ENCODE measurements at places on chromosomes 3 and 15.
A peak's percentile ranks its signal among the peaks of the same experiment; 100 is the strongest.

DNA sequence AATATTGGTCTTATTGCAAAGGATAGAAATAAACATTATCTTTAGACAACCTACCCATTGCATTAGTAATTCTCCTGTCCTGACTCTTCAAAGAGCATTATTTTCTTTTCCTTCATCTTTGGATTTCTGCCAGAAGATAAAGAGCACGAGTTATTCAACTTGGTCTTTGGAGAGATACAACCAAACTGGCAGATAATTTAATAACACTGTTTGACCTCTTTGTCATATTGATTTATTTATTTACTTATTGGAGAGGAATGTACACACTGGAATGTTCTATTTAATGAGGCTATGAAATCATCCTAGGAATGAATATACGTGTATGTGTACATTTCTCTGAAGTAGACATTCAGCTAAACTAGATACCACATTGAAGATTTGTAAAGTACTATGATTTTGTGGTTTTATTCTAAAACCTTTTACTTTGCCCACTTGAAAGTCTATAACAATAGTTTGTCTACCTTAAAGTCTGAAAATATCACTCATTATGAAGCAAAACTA, 462.1 kb downstream of the C3orf38 start:
- no peak for DNase-seq

DNA sequence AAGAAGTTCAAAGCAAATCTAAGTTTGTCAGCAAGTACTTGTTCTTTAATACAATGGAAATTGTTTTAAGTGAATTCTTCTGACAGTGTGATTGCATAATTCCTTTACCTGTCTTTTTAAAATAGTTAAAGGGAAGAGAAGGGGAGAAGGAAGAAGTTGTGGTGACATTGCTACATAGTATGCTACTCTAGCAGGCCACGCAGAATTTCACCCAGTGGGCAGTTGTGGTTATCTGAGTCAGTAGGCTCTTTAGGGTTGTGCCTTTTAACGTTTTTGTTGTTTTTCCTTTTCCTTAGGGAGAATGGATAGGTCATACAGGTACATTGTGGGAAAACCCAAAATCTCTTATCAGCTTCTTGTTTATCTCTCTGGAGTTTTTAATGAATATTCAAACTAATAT, 40.4 kb downstream of the KIF15 start:
- no peak for DNase-seq

DNA sequence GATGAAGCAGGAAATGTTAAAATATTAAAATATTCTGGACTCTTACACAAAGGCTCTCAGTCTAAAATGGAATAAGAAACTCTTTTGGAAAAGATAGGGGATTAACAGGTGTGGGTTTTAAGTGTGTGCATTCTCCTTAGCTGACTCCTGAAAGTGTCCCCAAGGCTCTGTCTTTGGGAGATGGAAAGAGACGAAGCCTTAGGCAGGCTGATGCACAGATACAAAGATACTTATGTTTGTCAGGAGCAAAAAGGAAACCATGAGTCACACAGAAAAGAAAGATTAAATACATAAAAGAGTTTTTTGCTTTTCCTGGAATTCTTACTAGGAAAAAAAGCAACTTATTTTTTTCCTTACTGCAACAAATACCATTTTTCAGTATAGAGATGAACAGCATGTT, 23.8 kb upstream of the ABI3BP start:
- no peak for DNase-seq

DNA sequence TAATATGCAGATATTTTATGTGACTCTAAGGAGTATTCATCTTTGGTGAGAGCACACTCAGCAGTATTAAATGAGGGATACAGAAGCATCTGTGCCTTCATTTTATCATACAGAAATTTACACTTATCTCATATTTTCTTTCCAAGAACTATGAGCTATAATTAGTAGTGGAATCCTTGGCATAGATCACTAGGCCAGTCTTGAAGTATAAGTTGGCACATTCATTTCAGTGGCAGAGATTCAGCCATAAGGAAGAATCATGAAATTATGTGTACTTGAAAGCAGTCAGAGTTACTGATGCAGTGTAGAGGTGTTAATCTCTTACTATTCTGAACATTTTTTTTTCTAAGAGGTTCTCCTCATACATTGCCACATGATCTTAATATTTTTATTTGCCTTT, 393.6 kb upstream of the GOLIM4 start:
- no peak for DNase-seq

DNA sequence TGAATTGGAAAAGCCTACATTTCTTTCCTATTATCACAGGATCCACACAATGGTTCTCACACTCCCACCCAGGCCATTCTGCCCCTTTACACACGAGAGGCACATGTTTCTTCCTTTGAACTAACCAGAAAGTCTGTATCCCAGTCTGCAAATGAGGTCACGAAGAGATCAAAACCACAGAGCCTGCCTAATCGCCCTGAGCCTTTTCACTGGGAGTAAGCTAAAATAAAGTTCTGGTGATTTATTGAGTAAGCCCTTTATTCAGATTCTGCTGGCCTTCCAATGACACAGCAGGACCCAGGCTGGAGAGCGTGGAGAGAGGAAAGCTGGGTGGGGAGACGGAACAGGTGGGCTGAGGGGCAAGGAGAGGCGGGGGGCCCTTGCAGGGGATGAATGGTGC, 78.7 kb downstream of the ATP1B3 start:
- no peak for DNase-seq

GRCh38 chr3:140439527-140439926, 238.3 kb upstream of the TRIM42 start:
- DNase-seq: no peak

DNA sequence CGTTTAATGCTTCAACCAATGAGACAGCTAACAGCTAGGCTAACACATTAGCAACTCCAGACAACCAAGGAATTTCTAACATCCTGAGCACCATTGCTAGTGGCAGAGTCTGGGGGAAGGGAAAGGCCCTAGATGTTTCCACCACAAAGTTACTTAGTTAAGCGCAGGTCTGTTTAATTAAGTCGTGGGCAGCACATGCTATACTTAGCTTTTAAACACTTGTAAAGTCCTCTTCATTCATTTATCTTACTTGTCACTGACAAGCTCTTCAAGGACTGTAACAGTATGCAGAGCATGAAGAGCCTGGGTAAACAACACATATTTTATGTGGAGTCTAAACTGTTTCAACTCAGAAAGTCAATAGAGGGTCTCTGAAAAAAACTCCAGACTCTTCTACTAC, 221.1 kb upstream of the WNT5A start:
- DNase-seq: no peak

DNA sequence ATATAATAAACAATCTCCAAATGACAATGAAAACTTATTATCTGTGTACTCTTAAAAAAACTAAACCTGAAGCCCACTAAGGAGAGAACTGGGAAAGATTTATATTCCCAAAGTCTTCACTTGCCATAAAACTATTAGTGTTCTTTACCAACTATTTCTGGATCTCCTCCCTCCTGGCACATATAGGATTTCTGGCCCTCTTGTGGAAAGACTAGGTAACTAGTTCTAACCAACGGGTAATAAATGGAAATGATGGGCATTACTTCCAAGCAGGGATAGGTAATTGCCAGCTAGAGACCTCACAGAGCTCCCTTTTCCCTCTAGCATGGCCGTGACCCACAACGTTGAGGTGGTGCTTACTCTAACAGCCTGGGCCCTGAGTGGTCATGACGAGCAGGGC, 110.1 kb downstream of the DNAH12 start:
- DNase-seq: no peak

DNA sequence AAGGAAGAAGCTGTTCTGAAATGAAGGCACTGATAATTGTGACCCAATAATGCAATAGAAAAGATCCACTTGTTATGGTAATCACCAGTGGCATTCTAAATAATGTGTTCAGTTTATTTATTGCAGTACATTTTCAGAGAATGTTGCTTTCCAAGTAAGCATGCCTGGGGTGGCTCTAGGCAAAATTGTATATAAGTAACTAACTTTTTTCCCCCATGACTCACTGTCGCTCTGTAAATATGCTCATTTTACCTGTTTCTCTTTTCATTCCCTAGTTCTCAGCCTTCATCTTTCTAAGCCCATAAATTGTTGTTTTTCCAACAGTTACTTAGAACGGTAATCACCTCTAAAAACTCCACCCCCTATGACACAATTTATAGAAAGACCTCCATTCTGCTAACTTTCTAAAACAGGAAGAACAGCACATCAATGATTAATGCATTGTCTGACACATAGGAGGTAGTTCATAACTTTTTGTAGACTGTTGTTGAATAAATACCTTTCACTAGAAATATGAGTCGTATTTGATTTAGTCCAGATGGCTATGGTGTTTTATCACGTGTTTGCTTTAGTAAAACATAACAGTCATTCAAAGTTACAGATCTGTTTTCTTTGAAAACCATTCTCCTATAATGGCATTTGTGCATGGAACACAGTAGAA, 143.1 kb downstream of the LSAMP start:
- DNase-seq: no peak

- DNase-seq: no peak
These were observed 13.0 kb downstream of the PLD1 start for GRCh38 chr3:171797265-171797679.

DNA sequence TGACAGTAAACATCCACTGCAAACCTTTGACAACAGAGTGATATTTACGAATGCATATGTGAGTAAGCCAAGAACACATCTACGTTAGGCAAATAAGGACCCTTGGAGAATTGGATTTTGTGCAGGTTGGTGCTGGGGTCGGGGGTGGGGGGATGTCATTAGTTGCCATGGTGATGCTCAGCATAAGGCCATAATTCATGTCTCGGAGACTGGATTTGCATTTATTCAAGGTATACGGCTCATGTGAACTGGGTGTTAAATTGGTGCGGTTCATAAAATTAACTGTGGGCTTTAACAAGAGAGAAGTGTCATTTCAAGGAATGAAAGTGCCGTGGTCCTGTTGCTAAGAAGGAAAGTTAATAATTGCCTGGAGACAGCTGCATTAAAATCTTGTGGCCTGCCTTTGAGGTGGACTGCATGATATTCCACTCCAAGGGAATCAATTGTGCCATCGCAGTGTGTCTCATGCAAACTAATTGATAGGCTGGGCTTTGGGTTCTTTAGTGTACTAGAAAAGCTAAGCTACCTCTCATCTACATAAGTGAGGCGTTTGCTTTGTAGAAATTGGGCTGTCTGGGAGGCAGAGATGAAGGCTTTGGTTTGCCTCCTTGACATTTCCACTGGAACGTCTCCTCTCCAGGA, 228.9 kb upstream of the FEZF2 start:
- no peak for DNase-seq

DNA sequence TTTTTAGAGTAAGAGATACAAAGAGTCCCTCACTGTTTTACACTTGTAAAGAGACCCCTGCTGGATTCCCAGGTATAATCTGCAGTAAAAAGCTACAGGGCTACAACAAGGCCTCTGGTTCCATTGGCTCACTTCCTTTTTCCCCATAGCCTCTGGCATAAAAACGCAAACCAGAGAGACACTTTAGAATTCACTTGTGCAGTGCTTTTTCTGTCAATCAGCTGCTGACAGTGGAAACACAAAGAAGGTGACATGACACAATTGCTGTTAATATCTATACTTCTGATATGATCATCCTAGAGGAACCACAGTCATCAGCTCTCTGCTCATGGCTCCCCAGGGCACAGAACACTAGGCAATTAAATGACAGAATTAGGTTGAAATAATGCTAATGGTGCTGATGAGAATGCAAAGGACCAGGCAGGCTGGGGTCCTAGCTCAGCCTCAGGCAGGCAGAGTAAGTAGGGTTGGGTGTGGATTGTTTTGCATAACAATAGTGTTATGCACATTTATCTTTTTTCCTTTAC, 667.9 kb upstream of the CFAP20DC start:
- DNase-seq: no peak

DNA sequence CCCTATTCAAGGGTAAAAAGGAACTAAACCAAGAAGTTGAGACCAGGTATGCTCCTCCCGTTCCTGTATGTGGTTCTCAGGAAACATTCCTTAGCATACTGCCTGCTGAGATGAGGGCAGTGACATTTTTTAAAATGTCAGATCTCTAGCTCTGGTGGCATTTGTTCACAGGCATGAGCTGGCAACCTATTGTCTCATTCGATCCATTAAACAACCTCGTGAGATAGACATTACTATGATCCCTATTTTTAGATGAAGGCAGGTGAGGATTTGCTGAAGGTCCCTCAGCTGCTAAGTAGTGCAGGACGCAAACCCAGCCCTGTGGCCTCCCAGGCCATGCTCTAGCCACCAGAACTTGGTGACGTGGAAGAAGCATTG, 74.9 kb downstream of the SIDT1 start:
- no peak for DNase-seq

GRCh38 chr15:36605604-36606263, 26.3 kb downstream of the CDIN1 start:
- no peak for DNase-seq

- DNase-seq: no peak
These were observed 56.9 kb downstream of the CEP152 start for GRCh38 chr15:48754011-48754410.

DNA sequence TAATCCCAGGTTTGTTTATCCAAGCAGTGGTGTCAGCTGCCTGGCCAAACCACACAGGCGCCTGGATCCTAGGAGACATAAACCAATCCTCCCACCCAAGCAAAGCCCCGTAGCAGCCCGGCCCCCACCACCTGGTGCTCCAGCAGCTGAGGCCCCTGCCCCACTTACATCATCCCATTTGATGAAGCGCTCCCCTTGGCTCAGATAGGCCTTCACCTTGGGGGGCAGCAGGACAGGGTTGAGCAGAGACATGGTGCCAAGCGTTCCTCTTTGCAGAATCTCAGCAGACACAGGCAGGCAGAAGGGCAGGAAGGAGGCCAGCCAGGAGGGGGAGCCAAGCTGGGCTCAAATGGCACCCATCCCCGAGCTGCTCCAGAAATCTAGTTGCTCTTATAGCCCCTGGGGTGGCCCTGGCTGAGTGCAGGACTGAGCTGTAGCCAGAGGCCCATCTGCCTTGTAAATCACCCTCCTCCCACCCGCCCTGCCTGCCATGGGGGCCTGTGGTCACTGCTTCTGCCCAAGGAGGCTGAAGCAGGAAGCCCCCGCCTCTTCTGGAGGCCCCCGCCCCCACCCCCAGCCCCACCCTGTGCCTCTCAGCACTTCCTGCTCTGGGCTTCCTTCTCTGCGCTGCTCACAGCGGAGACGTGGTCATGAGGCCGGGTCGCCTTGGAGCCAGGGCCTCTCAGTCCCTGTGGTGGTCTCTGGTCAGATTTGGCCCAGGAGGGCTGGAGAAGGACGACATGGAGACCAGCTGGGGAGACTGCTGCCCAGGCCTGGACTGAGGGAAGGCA, at the start of gene PLCB2:
TSS of gene PLCB2 (minus strand) at position 515 of the 791 bp plus-strand sequence. CDS start at position 252, 263 bp downstream.
- DNase-seq: peak; percentile 68

DNA sequence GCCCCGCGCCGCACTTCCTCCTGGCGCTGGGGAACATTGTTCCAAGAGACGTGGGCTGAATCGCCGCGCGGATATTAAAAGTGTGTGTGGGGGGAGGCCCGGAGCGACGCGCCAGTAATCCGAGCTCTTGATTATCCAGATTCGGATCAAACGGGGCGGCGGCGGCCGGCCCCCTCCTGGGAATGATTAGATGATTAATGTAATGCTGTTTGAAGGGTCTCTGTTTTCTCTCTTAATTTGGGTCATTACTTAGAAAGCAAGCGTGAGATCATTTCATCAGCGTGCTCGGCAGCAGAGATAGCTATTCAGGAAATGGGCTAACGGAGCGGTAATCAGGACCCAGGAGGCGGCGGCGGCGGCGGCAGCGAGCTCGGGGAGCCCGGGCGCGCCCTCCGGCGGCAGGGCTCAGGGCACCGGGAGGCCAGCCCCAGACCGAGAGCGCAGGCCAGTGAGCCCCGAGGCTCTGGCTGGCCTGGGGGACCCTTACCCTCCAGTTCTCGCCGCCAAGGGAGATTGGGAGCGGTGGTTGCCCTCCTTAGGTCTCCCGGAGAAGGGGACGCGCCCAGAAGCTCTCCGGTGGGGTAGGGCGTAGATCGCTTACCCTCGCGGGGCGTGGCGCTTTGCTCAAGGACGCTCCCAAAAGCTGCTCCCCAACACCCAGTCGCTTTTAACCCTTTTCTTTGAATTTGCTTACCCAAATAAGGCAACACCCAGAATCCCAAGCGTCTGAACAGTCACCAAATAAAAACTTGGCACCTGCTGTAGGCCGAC, 4.5 kb downstream of the FEZF2 start:
- DNase-seq: no peak

Data from activated T-helper 2 cell treated with anti-CD3 and anti-CD28 coated beads, Interferon-gamma antibody, Interleukin-2, Interleukin-4, amounts not matched to agents 10 μg/mL and 5 μg/mL and 100 μg/mL, durations not matched to agents 14 hours and 24 hours and 36 hours (primary cell).